Stimulated activated CD4-positive, alpha-beta T cell treated with anti-CD3 and anti-CD28 coated beads, Interleukin-4, amount 100 ng/mL, for 48 hours (primary cell): ENCODE measurements at places on chromosomes 13 and 19.

- DNase-seq, result no peak
Observed at GRCh38 chr13:33174931-33175330, 110.6 kb downstream of the STARD13 start.

- DNase-seq, result no peak
Observed at GRCh38 chr13:90336507-90336906, 1011.0 kb upstream of the MIR17HG start.

- DNase-seq, result no peak
Observed at GRCh38 chr13:77002590-77003190, 10.8 kb downstream of the CLN5 start.

- no peak for DNase-seq
Observed at GRCh38 chr19:41845051-41845590, 279 bp downstream of the DMRTC2 start.
